ENCODE measurements at places on chromosomes 1 and 21.

GRCh38 chr1:1616045-1616790 is 918 bp downstream of the MIB2 start:
- DNase-seq = no peak

GRCh38 chr1:202852163-202852904 is 36.6 kb downstream of the RABIF start:
- peak; percentile 33 for DNase-seq

GRCh38 chr21:17391811-17392340 is 121.0 kb upstream of the CXADR start:
- DNase-seq = no peak

DNA sequence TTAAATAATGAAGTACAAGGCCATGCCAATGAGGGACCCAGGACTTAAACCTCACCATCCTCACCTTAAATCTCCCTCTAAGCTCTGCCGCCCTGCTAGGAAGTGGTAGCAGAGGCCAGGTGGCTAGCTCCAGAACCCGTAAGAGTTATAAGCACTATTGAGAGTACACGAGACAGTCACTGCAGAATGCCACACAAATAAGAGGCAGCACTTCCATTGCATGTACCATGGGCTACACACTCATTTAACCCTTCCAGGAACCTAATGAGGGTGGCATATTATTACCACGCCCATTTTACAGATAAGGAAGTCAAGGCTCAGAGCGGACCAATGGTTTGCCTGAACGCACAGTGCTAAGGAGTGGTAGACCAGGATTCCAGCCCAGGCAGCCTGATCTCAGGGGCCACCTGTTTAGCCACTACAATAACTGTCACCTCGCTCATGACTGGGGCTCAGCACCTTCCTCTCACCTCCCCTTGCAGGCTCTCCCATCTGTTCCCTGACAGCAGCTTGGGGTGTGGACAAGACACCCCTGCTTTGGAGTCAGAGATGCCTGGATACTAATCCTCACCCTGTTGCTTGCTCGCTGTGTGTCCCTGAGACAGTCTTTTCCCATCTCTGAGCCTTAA is 54.8 kb upstream of the ID3 start:
- no peak for DNase-seq

- no peak for DNase-seq
Measured at GRCh38 chr1:11806307-11806936, 431 bp downstream of the CLCN6 start.

DNA sequence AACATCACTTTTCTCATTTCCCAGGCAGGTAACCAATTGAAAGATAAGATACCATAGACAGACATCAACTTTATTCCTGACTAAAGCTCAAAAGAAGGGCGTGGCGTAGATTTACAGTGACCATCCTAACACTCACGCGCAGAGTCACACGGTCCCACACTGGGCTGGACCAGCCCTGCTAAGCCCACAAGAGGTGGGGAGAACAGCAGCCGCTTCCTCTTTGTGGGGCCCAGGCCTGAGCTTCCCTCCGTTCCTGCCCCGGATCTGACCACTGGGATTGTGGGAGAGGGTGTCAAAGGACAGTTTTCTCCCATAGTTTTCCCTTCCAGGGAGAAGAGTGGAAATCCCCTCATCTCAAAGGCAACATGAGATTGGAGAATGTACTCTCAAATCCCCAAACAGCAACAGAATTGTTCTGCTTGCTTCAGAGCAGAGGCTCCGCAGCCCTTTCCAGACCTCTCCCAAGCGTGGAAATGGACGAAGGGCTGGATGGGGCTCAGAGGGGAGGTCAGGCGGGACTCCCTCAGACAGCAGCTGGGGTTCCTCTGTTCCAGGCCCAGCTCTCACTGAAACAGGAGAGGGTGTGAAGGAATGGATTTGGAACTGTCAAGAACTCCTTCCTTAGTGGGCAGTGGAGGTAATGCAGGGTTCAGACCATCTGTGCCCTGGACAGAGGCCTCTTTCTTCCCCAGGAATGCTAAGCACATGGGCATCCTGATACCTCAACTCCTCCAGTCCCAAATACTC is 33.7 kb downstream of the L1TD1 start:
- DNase-seq = no peak

- no peak for DNase-seq
Measured at GRCh38 chr1:162006081-162006480, 17.6 kb downstream of the OLFML2B start.

- DNase-seq = peak; percentile 59
Measured at GRCh38 chr1:175146529-175147213, 45.9 kb downstream of the KIAA0040 start.

GRCh38 chr21:42114646-42115045 is 43.5 kb downstream of the UMODL1 start:
- DNase-seq = no peak

DNA sequence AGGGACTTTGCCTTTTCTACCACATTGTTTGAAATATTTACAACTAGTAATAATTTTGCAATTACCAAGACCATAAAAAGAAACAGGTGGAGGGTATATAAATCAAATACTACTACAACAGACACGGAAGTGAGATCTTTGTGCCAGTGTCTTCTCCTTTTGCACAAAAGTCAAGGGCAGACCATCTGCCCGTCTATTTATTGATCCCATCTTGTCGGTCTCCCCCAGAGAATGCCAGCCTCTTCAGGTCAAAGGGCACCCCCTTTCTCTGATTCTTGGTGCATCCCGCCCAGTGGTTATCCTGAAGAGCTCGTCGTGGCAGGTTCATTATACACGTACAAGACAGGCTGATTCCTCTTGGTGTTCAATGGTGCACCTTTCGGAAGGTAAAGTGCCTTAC is 4.8 kb upstream of the PDE9A start:
- DNase-seq = no peak

DNA sequence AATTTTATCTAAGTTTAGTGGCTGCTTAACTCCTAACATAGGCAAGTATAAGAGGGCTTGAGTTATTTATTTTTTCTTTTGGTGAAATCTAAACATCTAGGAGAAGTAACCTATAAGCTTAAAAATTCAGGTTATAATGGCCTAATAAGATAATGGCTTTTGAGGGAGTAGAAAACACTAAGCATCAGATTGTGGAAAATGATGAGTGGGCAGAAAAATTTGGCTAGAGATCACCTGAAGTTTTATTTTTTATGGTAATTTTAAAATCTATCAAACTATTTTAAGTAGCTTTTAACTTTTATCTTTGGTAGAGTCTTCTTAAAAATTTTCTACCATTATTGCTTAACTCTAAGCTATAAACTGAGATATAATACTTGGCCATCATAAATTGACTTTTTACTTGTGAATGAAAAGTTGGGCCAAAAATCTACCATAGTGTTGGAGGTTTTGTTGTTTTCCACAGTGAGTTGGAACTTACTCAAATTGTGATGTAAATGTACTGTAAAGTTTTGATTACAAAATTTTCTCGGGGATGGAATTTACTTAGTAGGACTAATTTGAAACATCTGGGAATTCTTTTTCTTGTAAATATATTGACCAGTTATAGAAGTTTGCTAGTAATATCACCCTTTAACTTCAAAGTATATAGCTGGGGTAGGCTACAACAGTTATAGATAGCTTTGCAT is 63.9 kb downstream of the USP25 start:
- no peak for DNase-seq

DNA sequence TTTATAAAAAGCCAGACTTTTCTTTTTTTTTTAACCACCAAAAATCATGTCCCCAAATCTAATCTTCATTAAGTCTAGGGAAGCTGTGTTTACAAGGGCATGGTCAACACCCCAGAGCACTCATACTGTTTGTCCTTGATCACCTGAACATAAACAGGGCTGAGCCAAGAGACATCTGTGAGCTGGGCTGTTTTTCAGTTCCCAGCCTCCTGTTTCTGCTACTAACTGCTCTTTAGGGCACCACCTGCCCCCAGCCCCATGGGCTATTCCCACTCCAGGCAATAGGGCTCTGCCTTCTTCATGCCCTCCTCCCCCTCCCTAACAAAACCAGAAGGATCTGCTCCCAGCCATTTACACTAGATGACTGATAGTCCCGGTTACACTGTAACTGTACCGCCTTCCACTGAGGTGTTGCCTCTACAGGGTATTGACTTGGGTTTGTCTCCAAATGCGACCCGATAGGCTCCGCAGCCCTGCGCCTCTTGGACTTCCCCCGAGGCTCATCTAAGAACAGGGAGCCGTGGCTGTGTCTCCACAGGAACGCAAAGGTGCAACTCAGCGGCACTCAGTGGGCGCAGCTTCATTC is 11.7 kb upstream of the SLC26A9 start:
- no peak for DNase-seq

DNA sequence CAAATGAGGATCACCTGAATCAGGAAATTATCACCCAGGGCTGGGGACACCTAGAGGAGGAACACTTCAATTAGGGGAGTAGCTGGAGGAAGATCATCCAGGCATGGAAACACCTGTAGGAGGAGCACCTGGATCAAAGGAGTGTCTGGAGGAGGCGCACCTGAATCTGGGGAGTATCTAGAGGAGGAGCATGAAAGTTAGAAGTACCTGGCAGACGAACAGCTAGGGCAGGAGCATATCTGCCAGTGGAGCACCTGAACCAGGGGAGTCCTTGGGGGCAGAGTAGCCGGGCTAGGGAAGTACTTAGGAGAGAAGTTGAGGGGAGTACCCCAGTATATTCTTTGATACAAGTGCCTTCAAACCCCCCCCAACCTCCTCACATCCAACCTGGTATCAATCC is 1.3 kb downstream of the C1orf210 start:
- DNase-seq = no peak

GRCh38 chr1:109268431-109269211 is 14.3 kb downstream of the PSRC1 start:
- no peak for DNase-seq

DNA sequence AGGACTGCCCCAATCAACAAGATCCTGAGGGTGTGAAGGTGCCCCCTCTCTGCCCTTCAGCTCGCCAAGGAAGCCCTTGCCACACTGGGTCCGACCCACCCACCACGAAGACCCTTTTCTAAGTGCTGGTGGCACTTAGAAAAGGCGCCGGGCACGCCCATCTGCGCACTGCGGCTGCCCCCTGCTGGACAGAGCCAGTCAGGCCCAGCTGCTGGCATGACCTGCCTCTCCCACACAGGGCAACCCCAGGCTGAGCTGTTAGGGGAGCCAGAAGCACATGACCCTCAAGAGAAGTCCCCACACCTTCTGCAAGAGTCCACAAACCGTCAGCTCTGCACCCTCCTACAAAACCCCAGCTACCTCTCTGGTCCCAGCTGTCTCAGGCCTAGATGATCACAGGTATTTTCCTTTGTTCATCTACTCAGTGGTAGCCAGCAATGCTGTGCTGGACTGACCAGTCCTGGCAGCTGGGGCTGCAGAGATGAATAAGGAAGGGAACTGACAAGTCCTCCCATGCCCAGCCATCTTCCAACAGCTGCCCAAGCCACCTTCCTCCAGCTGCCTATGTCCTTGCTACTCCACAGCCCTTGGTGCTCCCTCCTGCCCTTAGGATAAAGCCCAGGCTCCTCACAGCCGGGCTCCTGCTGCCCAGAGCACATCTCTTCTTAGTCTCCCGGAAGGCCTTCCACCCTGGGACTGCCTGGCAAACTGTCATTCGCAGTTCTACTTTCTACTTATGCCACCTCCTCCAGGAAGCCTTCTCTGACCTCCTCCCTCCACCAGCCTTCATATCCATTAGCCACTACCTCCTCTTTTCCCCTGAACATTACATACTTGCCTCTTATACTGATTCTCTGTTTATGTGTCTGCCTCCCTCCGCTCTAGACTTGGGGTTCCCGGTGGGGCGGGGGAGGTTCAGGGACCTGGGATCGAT is 39.8 kb upstream of the ZC3H12A start:
- peak; percentile 54 for DNase-seq

GRCh38 chr1:150696162-150696561 is 792 bp downstream of the GOLPH3L start:
- peak; percentile 3 for DNase-seq

DNA sequence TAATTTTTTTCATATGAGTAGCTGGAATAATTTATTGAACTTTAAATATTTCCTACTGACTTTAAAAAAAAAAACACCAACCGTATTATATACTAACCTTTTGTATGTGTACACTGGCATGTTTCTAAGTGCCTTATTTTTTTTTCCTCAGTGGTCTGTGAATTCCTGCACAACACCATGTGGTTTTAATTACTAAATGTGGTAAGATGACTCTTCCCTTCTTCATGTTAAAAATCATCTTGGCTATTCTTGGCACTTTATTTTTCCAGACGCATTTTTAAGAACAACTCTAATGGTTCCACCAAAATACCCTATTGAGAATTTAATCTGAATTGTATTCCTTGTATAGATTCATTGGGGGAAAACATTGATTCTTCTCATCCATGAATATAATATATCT is 28.4 kb downstream of the PPP2R5A start:
- DNase-seq = no peak

- DNase-seq = no peak
Measured at GRCh38 chr1:22281521-22282363, 138.8 kb upstream of the WNT4 start.

DNA sequence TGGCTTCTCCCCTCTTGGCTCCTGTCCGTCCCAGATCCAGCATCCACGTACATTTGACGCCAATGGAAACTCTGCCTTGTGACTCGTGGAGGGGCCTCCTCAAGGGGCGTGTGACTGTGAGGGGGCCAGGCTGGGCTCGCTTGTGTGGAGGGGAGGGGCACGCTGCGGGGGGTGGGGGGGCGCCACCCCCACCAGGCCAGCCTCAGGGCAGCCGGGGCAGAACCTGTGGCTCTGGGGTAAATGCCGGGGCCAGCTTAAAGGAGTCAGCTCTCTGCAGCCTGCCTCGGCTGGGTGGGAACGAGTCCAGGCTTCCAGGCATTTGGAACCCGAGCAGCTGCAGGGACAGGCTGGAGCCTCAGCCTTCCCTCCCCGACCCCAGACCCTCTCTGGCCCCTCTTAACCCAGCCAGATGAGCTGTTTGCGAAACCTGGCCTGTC is 94.1 kb downstream of the SIK1 start:
- DNase-seq = no peak

- no peak for DNase-seq
Measured at GRCh38 chr1:85559890-85560289, 20.7 kb upstream of the CCN1 start.

- no peak for DNase-seq
Measured at GRCh38 chr1:220462752-220463151, 65.2 kb upstream of the MARK1 start.

DNA sequence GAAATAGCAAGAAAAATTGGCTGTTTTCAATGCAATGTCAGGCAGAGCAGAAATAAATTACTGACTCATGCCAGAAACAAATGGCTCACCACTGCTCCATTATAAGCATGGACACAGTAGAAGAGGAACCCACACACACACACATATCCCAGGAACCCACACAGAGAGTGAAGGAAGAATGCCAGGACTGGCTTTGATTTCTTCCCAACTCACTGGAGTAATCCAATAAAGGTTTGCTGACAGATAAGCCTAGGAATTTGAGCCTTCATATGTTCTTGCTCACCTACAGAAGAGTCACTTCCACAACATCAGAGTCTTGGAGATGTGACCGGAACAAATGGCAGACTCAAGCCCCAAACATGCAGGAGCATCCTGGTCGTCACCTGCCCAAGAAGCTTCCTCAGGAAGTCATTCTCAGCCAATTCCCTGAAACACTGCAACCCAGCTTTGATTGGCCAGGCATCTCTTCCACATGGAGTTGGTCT is 2.2 kb downstream of the SH3BP5L start:
- DNase-seq = no peak

GRCh38 chr1:46617108-46617800 is 643 bp upstream of the MOB3C start:
- no peak for DNase-seq

- no peak for DNase-seq
Measured at GRCh38 chr1:184524248-184524647, 137.4 kb downstream of the C1orf21 start.
